ENCODE measurements at places on chromosomes 12 and 14. TPM values are rescaled to one million over a fixed set of nuclear protein-coding genes. Genes with fewer than 3 reads are reported as not detected.

DNA sequence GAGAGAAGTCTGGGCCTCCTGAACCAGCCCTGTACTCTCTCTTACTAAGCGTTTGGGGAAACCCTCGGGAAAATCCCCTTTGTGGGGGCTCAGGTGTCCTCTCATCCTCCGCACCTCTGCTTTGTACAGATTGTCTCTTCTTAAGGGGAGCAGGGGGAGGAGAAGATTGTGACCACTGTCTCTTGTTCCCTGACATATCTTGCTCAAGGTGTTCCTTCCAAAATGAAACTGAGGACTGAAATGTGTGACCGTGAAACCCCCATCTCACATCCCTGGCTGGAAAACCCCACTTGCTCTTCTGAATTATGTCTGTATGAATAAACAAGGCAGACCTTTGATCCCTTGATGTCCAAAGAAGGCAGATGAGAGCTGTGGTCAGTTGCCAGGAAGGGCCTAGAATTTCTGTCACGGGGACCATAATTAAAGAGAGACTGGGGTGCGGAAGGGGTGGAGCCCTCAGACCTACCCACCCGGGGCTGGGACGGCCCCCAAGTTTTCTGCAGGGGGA lies 369.8 kb downstream of the AACS start:
- DNase-seq: no peak

- DNase-seq: peak; percentile 72
These were observed 136.1 kb downstream of the FGD4 start for GRCh38 chr12:32535288-32535999.

GRCh38 chr12:110704750-110705149 lies 15.8 kb upstream of the HVCN1 start:
- DNase-seq: no peak

DNA sequence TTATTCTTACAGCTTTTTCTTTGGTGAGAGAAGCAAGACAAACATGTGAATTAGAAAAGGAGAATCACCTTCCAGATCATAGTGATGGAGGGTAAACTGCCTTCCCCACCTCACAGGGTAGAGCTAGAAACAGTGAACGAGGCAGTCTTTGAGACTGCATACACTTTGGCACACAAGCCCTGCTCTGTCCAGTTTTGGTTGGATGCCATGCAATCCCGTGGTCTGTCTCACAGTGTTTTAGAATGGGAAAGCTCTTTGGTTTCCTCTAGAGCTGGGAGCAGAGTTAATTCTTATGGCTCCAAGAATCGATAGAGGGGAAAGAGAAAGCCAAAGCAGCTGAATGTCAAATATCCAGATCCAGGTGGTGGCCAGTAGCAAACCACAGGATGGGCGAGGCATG lies 21.9 kb downstream of the TDP1 start:
- DNase-seq: peak; percentile 70

Gene PLEKHG7
- not detected for total RNA-seq

Gene IGF1
- 3.3 TPM for total RNA-seq

Gene CNTN1
- total RNA-seq: 334 TPM

GRCh38 chr12:74906224-74906623 lies 303.4 kb downstream of the KCNC2 start:
- DNase-seq: no peak

Gene LRTM2
- total RNA-seq: 23.3 TPM

GRCh38 chr12:69123919-69124638 lies 115.3 kb upstream of the CPSF6 start:
- DNase-seq: no peak

DNA sequence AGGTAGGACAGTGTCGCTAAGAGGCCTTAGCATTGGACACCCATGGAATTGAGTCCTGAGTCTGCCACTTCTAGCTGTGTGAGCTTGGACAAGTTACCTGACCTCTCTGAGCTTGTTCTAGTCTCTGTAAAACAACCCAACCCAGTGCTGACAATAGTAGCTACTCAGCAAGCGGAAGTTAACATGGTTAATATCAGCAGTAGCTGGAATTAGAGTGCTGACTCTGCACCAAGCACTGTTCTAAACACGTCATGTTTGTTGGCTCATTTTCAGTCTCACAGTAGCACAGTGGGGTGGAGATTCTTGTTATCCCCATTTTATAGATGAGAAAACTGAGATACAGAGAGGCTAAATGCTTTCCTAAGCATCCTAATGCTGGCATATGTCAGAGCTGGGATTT lies 47.5 kb upstream of the RIN3 start:
- DNase-seq: no peak

GRCh38 chr14:44945264-44945663 lies 16.5 kb downstream of the KLHL28 start:
- DNase-seq: no peak

Gene ADAM21
- 0.98 TPM for total RNA-seq

DNA sequence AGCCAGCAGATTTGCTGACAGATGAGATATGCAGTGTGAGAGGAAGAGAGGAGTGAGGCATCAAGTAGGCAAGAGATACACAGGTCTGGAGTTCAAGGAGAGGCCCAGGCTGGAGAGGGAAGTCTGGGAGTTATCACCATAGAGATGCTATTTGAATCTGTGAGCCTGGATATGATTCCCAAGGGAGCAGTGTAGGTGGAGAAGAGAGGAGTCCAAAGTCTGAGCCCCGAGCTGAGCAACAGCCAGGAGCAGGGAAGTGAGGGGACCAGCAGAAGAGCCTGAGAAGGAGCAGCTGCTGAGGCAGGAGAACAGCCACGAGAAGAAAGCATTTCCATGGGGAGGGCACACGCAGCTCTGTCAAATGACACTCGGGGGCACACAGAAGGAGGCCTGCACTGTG lies 20.2 kb upstream of the NXPH4 start:
- DNase-seq: no peak

DNA sequence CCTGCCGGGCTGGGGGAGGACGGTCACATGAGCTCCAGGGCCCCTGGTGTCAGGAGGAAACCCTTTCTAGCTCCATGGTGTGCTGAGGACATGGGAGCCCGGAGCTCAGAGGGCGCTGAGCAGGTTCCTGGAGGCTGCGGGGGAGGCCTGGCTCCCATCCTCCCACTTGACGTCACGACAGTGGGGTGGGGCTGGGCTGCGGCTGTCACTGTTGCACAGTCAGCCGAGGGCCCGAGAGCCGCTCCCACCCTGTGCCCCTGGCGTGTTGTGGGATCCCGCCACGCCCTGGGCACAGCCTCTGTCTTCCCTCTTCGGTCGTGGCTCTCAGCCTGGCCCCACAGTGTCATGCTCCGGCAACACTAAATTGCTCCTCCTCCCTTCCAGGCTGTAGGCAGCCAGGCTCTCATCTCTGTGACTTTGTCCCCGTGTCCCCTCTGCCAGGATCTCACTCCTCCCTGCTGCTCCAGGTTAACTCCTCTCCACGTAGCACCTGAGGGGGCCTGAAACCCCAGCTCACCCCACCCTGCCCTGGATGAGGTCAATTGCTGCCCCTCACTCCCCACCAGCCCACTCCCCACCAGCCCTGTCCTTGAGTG lies 33.0 kb downstream of the BEGAIN start:
- no peak for DNase-seq

DNA sequence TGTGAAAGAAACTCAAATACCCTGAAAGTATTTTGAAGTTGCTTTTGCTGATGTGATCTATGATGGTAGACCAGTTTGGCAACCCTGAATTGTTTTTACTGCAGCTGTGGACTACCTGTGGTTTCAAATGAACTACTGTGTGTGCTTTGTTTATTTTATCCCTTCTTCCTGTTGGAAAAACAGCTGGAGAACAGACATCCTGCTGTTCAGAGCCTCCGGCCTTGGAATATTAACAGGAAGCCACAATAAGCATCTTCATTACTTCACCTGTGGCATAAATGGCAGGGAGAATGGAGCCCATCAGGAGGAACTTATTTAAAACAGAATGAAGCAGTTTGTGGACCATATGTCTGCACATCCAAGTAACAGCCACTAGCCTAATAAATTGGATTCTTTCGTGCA lies 104.8 kb downstream of the DUSP6 start:
- no peak for DNase-seq

- no peak for DNase-seq
These were observed 517.5 kb downstream of the BCL11B start for GRCh38 chr14:98754343-98755020.

GRCh38 chr14:73712540-73713180 lies 1.5 kb downstream of the PNMA1 start:
- no peak for DNase-seq

- no peak for DNase-seq
These were observed 12.2 kb downstream of the CHURC1 start for GRCh38 chr14:64926398-64926995.

GRCh38 chr14:24915958-24916595 lies 133.9 kb downstream of the STXBP6 start:
- no peak for DNase-seq

DNA sequence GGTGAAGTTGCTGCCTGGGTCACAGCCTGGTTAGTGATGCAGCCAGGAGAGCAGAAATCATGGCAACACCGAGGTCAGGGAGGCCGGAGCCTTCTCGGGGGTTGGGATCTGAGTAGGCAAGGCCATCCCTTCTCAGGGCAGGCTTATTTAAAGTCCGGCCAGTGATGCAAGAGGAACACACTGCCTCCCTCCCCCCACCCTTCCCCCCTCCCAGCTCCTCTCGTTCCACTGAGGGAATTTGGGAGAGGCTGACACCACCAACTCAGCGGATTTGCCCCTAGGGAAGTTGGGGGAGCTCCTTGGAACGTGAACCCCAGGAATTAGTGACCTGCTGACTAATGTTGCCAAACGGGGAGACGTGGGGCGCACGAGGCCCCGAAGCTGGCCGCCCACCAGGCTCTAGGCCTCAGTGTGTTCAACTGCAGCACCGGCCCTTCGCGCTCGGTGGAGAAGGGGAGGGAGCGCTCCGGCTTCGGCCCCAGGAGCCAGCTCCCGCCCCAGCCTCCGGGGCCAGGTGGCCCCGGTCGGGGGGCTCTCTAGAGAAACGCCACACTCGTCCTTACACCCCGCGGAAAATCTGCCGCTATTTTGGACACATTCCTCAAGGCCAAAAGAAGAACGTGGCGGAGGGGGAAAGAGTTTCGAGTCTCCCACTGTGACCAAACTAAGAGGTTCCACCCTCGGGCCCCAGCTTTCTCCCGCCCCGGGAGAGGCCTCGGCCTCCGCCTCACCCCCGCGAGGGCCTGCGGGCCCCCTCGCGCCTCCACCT lies 1.6 kb downstream of the CTDSP2 start:
- DNase-seq: peak; percentile 58

DNA sequence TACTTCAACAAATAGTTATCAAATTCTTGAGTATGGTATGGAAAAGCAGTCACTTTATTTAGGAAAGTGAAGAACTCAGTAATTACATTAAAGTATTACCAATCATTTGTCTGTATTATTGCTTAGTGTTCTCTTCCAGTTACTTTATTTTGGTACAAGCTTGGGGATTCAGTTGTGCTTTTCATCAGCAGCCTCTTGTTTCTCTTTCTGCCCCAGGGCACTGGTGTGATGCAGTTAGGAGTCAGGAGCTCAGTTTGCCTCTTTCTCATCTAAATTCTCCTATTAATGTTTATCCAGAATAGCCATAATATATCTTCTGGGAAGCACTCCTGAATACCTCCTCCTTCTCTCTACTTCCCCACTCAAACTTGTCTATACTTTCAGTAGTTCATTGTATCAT lies 25.7 kb downstream of the PMCH start:
- no peak for DNase-seq

Gene WNT5B
- total RNA-seq: 9.3 TPM

- DNase-seq: no peak
These were observed 27.6 kb downstream of the NT5DC3 start for GRCh38 chr12:103813426-103813825.

DNA sequence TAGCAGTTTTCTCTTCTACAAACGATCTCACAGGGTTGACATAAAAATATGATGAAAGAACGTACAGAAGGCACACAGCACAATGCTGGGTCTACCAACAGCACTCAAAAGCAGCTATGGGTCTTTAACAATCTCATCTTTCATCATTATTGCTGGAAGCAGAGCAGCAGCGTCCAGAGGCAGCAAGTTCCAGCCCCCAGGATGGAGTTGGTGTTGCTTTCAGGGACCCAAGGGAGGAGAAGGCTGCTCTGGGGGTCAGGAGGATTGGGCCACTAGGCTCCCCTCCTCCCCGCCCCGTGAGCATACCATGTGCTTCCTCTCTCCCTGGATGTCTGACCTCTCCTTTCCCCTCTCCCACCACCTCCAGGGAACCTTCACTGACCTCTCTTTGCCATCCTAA lies 13.3 kb downstream of the KCTD10 start:
- DNase-seq: no peak

DNA sequence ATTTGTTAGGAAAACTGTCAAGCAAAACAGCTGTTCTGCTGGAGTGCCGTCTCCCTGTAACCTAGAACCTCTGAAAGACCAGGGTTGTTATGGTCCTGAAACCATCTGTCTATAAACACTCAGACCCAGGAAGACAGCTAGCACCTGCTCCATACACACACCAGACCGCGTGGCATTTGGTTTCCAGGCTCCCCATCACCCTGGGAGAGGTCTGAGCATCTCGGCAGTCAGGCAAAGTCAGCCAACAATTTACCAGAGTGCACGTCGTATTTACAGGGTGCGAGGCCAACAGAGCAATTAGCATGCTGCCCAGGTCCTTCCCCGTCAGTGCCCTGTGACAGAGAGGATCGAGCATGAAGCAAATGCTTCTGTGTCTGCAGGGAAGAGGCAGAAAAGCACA lies 272.5 kb downstream of the SLC15A4 start:
- no peak for DNase-seq

GRCh38 chr12:100145643-100146042 lies 3.0 kb upstream of the BLTP3B start:
- no peak for DNase-seq

DNA sequence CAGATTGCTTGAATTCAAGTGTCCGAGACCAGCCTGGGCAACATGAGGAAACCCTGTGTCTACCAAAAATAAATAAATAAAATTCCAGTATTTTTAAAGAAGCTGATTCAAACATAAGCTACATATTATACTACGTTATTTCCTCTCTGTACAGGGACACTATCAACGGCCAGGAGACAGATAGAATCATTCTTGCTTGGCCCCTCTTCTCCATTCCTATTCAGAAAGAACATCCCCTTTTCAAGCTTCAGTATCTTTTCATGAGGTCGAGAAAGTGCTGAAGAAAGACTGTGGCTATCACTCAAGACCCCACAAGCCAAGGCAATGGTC lies 314 bp upstream of the DHRS7 start:
- DNase-seq: no peak

Gene SERPINA5
- 2.2 TPM for total RNA-seq

GRCh38 chr12:91974541-91975085 lies 171.0 kb downstream of the BTG1 start:
- no peak for DNase-seq

- DNase-seq: no peak
These were observed 297.5 kb downstream of the PCNX1 start for GRCh38 chr14:71204768-71205167.

DNA sequence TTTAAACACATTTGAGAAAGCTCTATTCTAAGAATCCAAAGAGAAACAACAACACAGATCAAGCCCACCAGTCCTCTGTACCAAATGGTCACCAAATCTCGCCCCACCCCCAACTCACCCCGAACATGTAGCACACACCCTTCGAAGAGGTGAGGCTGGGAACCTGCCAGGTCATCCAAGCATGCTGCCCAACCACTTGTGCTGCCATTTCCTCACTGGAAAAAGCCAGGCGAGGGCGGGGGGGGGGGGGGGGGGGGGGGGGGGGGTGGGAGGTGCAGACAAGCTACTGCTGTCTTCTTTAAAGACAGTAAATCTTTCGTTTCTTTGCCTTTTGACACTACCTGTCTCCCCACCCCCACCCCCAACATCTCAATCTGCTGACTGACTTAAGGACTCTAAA lies 59.9 kb downstream of the SETD3 start:
- no peak for DNase-seq

Measured in dorsolateral prefrontal cortex (tissue), 122 donors.